ENCODE measurements at places on chromosomes 4 and X.

- no peak for DNase-seq
Measured at GRCh38 chr4:140648716-140649308, 80.1 kb upstream of the UCP1 start.

DNA sequence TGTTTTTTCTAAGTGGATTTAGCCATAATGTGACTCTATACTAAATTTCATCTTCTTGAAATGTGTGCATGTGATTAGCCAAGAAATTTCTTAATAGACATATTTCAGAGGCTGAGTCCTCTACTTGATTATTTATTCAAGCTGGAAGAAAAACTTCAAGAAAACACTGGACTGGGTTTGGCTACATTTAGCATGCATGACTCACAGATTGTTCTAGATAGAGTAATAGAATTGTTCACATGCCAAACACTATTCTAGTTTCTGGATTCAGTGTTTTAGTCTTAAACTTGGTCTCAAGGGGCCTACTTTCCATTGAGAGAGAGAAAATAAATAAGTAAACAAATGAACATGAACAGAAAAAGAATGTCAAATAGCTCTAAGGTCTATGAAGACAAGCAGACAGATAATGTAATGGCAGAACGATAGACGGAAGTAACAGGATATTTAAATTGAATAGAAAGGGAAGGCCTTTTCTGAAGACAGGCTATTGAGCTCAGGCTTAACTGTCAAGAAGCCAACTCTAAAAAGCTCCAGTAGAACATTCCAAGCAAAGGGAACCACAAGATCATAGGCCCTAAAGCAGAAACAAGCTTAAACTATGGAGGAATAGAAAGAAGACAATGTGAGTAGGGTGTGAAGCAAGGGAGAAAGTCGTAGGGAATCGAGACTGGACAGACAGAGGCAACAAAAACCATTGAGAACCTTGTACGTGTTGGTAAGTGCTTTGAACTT is 104.6 kb downstream of the TMEM144 start:
- peak; percentile 98 for DNase-seq

- peak; percentile 64 for DNase-seq
Measured at GRCh38 chr4:17109126-17109525, 210.7 kb upstream of the LDB2 start.

GRCh38 chr4:73869130-73870055 is at the start of gene CXCL1:
Gene CXCL1, plus strand, starts transcription at chr4:73869393. Its CDS starts 78 bp downstream, at chr4:73869471.
- peak; percentile 48 for DNase-seq

DNA sequence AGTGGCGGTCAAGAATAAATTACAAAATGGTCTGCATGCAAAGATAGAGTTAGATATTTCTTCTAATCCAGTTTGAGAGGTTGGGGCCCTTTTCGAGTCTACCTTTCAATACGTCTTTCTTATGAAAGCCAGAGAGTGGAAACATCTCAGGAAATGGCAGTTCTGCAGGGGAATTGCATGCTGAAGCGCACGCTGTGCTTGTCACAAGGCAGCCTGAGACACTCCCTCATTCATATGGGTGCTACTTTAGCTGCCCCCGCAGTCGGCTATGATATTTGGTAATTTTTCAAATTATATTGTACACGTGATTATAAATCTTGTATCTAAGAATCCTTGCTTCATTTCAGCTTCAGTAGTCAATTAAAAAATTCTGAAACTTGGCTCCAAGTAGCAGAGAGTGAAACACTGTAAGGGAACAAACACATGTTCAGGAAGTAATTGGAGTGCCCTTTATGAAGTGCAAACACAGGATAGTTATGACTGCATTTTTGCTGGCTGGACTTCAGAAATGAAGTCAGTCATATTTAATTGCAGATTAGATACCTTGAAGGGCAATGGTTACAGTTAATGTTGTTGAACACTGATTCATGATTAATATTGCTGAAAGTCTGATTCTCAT is 145.5 kb upstream of the NAP1L5 start:
- no peak for DNase-seq

DNA sequence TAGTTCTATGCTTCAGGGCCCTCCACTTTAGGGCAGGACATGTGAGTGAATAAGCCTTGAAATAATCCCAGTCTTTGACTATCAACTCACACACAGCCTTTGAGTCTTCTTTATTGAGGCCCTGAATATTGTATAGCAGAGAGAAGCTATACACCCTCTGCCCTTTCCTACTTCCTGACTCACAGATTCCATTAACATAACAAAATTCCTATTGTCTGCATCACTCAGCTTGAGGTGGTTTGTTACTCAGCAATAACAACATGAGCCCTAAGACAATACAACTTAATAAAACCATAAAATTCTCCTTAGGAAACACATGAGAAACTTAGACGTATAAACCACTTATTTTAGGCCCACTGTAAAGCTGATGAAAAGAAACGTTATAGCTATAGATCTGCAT is 680.3 kb upstream of the DIAPH2 start:
- peak; percentile 26 for DNase-seq

DNA sequence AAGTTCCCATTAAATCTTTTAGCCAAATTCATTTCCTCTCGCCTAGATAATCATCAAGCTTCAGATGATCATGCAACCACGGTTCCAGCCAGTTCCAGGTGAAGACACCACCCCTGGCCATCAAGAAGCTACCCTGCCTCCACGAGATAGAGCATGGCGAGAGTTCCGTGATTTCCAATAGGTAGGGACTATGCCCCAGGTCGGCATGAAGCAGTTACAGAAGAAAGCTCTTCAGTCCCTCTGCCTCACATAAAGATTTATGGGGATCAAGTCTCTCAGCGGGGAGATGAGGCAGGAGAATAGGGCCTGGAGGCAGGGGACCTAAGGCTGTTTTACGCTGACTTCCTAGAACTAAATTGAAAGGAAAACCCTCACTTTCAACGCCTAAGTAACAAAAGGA is 183.9 kb downstream of the OR13H1 start:
- no peak for DNase-seq
